ENCODE measurements at places on chromosomes 2 and 18.

- no peak for DNase-seq
Observed at GRCh38 chr18:2716394-2717326, 61.1 kb downstream of the SMCHD1 start.

DNA sequence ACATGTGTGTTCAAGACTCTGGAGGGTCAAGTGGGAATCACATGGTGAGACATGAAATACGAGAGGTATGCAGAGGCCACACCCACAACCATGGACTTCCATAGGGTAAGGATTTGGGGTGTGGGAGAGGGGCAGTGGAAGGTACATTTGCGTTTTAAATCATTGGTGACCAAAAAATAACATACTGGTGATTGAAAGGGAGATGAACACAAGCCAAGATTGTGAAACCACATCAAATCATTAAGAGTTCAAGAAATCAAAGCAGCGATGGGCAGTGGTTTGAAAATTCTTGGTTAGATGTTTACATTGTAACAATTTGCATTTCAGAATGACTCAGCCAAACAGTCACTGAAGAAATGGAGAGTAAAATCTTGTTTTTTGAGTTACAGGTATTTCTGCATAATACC, 1.9 kb upstream of the CABYR start:
- DNase-seq: no peak

GRCh38 chr2:203675086-203675485, 31.4 kb upstream of the CD28 start:
- no peak for DNase-seq

- no peak for DNase-seq
Observed at GRCh38 chr2:42809131-42809818, 16.9 kb upstream of the HAAO start.

GRCh38 chr2:2400286-2401038, 69.4 kb upstream of the MYT1L start:
- no peak for DNase-seq

DNA sequence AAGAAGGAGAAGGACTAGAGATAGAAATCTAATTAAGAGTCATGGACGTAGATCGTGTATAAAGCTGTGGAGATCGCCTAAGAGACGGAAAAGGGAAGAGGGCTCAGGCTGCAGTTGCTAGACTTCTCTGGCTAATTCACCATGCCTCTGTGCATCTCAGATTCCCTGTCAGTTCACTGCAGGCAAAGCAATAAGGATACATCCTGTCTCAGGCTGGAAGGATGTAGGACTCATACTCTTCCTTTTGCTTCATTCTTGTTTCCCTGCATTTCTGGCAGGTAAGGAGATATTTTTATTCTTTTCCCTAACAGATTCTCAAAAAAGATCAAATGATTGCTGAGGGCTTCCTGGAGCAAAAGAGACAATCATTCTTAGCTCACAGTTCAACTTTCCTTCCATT, 112.5 kb downstream of the AP1S3 start:
- no peak for DNase-seq

DNA sequence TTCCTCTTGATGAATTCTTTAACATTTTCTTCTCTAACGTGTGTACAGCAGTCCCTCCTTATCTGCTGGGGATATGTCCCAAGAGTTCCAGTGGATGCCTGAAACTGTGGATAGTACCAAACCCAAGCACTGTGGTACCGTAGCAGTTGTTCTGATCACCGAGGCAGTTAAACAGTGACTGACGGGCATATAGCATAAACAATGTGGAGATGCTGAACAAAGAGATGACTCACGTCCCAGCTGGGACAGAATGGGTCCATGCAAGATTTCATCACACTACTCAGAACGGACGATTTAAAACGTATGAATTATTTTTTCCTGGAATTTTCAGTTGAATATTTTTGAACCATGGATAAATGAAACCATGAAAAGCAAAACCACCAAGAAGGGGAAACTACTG, 54.5 kb upstream of the SPAG16 start:
- no peak for DNase-seq

Measured in aorta (tissue), 5 donors.